ENCODE measurements at places on chromosomes 1 and 21. TPM values are rescaled to one million over a fixed set of nuclear protein-coding genes. Genes with fewer than 3 reads are reported as not detected.

The CHI3L1 gene
- 0.68 TPM for total RNA-seq

The LRRC47 gene
- 38.2 TPM for total RNA-seq

The XCL1 gene
- total RNA-seq: 0.54 TPM

The OR2AK2 gene
- not detected for total RNA-seq

The CR1L gene
- not detected for total RNA-seq

The FAM72B gene
- total RNA-seq: 0.42 TPM

The ARHGAP30 gene
- 16.4 TPM for total RNA-seq

The TMPRSS2 gene
- not detected for total RNA-seq

The TNFRSF9 gene
- not detected for total RNA-seq

DNA sequence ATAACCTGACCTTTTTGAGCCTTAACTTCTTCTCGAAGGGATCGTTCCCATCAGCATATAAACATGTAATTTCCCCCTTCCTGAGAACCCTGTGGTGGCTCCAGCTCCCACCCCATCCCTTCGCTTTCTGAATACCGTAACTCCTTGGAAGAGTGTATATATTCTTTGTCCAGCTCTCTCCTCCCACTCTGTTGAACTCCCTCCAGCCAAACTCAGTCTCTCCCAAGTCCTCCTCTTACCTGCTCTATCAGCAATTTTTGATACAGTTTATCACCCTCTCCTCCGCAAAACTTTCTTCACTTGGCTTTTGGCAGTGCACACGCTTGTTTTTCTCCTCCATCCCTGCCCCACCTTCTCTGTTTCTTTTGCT, 109.9 kb upstream of the SLC25A33 start:
- H3K27ac ChIP-seq: peak overlapping the region; percentile 83
- no peaks in the 10 kb centered on the region for H3K36me3 ChIP-seq
- no peaks in the 10 kb centered on the region for H3K27me3 ChIP-seq

- H3K27ac ChIP-seq: no peak overlapping the region
- H3K27me3 ChIP-seq: no peaks in the 10 kb centered on the region
- H3K36me3 ChIP-seq: peaks cover 19% of the 10 kb centered on the region
- H3K4me3 ChIP-seq: no peak overlapping the region
- DNase-seq: no peak
- H3K4me1 ChIP-seq: no peaks in the 10 kb centered on the region
These were observed 22.7 kb upstream of the SFT2D2 start for GRCh38 chr1:168202941-168203654.

DNA sequence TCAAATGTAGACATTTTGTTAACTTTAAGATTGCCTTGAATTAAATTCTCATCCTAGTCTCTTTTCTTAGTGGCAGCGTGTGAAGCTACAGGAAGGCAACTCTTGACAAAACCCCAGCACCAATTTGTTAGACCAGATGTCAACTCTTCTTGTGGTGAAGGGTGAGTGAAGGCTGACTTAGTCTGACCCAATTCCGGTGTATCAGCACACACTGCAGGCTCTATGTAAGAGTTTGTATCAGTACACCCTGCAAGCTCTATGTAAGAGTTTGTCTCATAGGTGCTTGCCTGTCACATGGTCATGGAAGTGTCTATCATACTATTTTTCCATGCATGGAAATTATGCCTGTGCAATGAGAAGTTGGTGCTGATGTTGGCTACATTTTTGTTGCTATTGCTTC, 16.8 kb downstream of the CR2 start:
- H3K4me3 ChIP-seq: no peak overlapping the region
- H3K27me3 ChIP-seq: no peaks in the 10 kb centered on the region
- H3K27ac ChIP-seq: no peak overlapping the region
- H3K36me3 ChIP-seq: no peaks in the 10 kb centered on the region
- DNase-seq: no peak

- no peaks in the 10 kb centered on the region for H3K36me3 ChIP-seq
- H3K27me3 ChIP-seq: no peaks in the 10 kb centered on the region
- no peak for DNase-seq
- H3K4me1 ChIP-seq: no peaks in the 10 kb centered on the region
These were observed 96.7 kb downstream of the GABPA start for GRCh38 chr21:25831300-25831960.

- H3K27ac ChIP-seq: peak overlapping the region; percentile 93
- DNase-seq: no peak
- peaks cover 61% of the 10 kb centered on the region for H3K4me1 ChIP-seq
- no peaks in the 10 kb centered on the region for H3K27me3 ChIP-seq
- H3K36me3 ChIP-seq: no peaks in the 10 kb centered on the region
These were observed 39.9 kb upstream of the SRSF10 start for GRCh38 chr1:24020025-24020424.

DNA sequence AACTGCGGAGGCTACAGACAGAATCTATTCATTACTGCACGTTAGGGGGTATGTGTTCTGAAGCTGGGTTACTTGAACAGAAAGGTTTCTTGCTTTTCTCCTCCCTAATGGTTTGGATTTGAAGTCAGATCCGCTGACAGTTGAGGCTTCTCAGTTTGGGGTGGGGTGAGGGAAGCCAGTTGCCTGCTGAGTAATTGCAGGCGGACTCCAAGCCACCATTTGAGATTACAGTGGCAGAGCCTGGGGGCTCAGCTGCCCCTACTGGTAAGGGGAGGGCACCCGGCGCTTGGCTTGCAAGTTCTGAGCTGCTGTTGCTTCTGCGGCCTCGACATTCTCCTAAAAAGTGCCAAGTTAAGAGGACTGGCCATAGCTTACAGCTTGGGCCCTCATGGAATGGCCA, 2.0 kb downstream of the GRHL3 start:
- H3K4me3 ChIP-seq: peak overlapping the region; percentile 78
- H3K4me1 ChIP-seq: peaks cover 16% of the 10 kb centered on the region
- no peaks in the 10 kb centered on the region for H3K27me3 ChIP-seq
- no peak for DNase-seq

- H3K27me3 ChIP-seq: no peaks in the 10 kb centered on the region
- H3K4me3 ChIP-seq: no peak overlapping the region
- H3K36me3 ChIP-seq: no peaks in the 10 kb centered on the region
- no peak for DNase-seq
- H3K27ac ChIP-seq: no peak overlapping the region
These were observed 208.8 kb downstream of the GIPC2 start for GRCh38 chr1:78254517-78254916.

GRCh38 chr1:47598357-47598756, 160.5 kb downstream of the FOXD2 start:
- no peaks in the 10 kb centered on the region for H3K27me3 ChIP-seq
- H3K4me3 ChIP-seq: no peak overlapping the region
- H3K4me1 ChIP-seq: no peaks in the 10 kb centered on the region
- no peaks in the 10 kb centered on the region for H3K36me3 ChIP-seq

- H3K4me3 ChIP-seq: no peak overlapping the region
- no peak for DNase-seq
- H3K27me3 ChIP-seq: no peaks in the 10 kb centered on the region
- no peak overlapping the region for H3K27ac ChIP-seq
- no peaks in the 10 kb centered on the region for H3K36me3 ChIP-seq
These were observed 257.4 kb downstream of the PDE4B start for GRCh38 chr1:66050123-66050522.

- no peak for DNase-seq
- H3K27ac ChIP-seq: no peak overlapping the region
- H3K4me1 ChIP-seq: no peaks in the 10 kb centered on the region
These were observed 14.5 kb downstream of the BRINP2 start for GRCh38 chr1:177185209-177185608.

DNA sequence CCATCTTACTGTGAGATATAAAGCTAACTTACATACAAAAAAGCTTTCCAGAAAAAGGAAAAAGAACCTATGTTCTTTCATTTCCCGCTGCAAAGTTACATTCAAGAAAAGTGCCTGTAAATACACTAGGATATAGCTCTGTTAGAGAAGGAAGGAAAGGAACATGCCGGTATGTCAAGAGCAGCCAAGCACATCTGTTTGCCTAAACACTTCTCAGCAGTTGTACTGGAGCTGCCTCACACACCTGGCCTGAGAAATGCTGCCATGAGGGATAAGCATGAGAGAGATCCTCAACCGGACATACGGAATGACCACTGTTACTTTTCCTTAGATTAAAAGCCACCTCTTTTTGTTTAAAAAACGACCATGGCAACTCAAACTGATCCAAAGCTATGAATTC, 189.7 kb downstream of the RERE start:
- H3K4me1 ChIP-seq: peaks cover 3% of the 10 kb centered on the region
- no peak for DNase-seq
- H3K27me3 ChIP-seq: no peaks in the 10 kb centered on the region
- no peak overlapping the region for H3K27ac ChIP-seq
- no peaks in the 10 kb centered on the region for H3K36me3 ChIP-seq
- no peak overlapping the region for H3K4me3 ChIP-seq

DNA sequence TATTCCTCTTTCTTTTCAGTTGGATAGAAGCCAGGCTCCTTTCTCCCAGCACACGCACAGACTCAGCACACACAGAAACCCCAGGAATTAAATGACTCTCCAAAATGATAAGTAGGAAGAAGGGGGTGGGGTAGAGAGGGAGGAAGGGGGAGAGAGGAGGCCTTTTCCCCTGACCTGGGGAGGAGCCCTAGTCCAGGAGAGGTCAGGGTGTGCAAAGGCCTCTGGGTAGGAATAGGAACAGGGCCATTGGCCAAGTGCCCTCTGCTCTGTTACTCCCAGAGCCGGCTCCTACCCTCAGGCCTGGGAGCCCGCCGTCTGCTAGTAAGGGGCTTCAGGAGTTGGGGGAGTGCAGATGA, 35.6 kb upstream of the PUM1 start:
- peaks cover 3% of the 10 kb centered on the region for H3K4me1 ChIP-seq
- no peak overlapping the region for H3K4me3 ChIP-seq

GRCh38 chr1:31064111-31064717, 1.3 kb downstream of the PUM1 start:
- H3K27me3 ChIP-seq: no peaks in the 10 kb centered on the region
- DNase-seq: no peak
- peak overlapping the region; percentile 87 for H3K4me3 ChIP-seq
- peak overlapping the region; percentile 19 for H3K27ac ChIP-seq

DNA sequence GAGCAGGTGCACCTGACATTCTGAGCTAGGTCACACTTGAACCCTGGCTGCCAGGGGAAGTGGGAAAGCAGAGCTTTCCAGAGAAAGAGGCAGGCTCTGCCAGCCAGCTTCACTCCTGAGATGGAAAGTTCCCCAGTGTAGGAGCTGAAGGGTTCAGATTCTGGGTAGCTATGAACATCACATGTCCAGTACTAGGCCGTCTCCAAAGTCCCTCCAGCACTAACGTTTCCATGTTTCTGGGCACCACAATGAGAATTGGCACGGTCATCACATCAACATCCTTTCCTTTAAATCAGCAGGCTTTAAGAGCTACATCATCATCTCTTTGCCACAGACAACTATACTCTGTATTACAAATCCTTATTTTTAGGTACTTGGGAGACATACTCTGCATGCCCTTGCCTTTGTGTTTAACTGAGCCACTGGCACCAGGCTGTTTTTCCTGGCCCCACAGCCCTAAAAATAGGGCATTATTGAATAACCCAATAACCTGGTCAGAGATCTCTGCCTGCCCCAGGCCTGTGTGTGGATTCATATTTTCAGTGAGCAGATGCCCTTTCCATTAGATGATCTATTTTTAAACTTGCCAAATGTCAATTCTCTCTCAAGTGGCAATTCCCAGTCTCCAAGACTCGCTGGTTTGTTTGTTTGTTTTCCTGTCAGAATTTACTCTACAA, 35.4 kb upstream of the USP24 start:
- H3K4me3 ChIP-seq: no peak overlapping the region
- H3K27ac ChIP-seq: no peak overlapping the region
- no peaks in the 10 kb centered on the region for H3K27me3 ChIP-seq
- H3K36me3 ChIP-seq: no peaks in the 10 kb centered on the region
- DNase-seq: no peak

GRCh38 chr1:67194209-67194863, 28.1 kb downstream of the IL23R start:
- no peak for DNase-seq
- H3K27ac ChIP-seq: no peak overlapping the region
- H3K4me3 ChIP-seq: no peak overlapping the region
- H3K36me3 ChIP-seq: no peaks in the 10 kb centered on the region

GRCh38 chr1:245433561-245433960, 278.8 kb downstream of the KIF26B start:
- no peak overlapping the region for H3K27ac ChIP-seq
- no peaks in the 10 kb centered on the region for H3K36me3 ChIP-seq
- DNase-seq: no peak
- no peaks in the 10 kb centered on the region for H3K4me1 ChIP-seq
- no peaks in the 10 kb centered on the region for H3K27me3 ChIP-seq

DNA sequence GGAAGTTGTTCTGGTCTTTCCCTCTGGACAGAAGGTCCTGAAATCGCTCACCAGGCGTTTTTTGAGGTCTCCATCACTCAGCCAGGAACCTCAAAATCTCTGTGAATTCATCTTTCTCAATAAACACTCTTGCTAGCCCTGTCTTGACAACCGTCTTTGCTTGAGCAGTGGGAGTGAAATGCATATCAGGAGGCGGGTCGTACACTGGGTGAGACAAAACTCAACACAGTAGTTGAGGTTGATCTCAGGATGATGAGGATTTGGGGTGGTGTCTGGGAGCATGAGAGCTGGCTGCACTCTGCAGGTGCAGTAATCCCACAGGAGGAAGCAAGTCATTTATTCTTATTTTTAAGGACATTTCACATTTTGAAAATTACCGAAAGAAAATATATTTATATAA, 1.9 kb downstream of the GPR25 start:
- no peaks in the 10 kb centered on the region for H3K36me3 ChIP-seq
- no peak overlapping the region for H3K27ac ChIP-seq
- H3K4me3 ChIP-seq: no peak overlapping the region
- no peaks in the 10 kb centered on the region for H3K27me3 ChIP-seq

- no peak overlapping the region for H3K4me3 ChIP-seq
- no peaks in the 10 kb centered on the region for H3K36me3 ChIP-seq
- no peak overlapping the region for H3K27ac ChIP-seq
These were observed 3.4 kb downstream of the RCAN1 start for GRCh38 chr21:34611528-34611927.

DNA sequence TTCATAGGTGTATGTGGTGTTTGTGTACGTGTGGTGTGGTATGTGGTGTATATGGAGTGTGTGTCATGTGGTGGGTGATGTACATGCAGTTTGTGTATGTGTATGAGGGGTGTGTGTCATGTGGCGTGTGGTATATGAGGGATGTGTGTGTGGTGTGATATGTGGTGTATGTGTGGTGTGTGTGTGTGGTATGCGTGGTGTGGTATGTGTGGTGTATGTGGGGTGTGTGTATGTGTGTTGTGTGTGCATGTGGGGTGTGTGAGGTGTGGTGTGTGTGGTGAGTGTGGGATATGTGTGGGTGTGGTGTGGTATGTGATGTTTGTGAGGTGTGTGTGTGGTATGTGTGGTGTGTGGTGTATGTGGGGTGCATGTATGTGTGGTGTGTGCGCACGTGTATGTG, 272.4 kb downstream of the PCP4 start:
- H3K27ac ChIP-seq: no peak overlapping the region
- no peaks in the 10 kb centered on the region for H3K27me3 ChIP-seq
- H3K4me1 ChIP-seq: no peaks in the 10 kb centered on the region
- H3K4me3 ChIP-seq: no peak overlapping the region
- no peak for DNase-seq

All from thoracic aorta (tissue), 2 donors.